SK-MEL-5 (cell line): ENCODE measurements at places on chromosomes 1 and 21. TPM values are rescaled to one million over a fixed set of nuclear protein-coding genes. Genes with fewer than 3 reads are reported as not detected.
A peak's percentile ranks its signal among the peaks of the same experiment; 100 is the strongest.

SOX13 gene
- 7.7 and 9.7 TPM in 2 replicates for total RNA-seq

UBXN10 gene
- 0.08 TPM in 1 of 2 replicates, not detected in the other for total RNA-seq

SMG5 gene
- total RNA-seq = 77.5 and 80.5 TPM in 2 replicates

ATP1A4 gene
- total RNA-seq = 0.11 TPM in 1 of 2 replicates, not detected in the other

SYCP1 gene
- total RNA-seq = not detected in 2 replicates

TDRD5 gene
- total RNA-seq = 0.05 and 0.21 TPM in 2 replicates

PLPP3 gene
- total RNA-seq = 26.5 and 26.7 TPM in 2 replicates

TFF2 gene
- not detected in 2 replicates for total RNA-seq

DNA sequence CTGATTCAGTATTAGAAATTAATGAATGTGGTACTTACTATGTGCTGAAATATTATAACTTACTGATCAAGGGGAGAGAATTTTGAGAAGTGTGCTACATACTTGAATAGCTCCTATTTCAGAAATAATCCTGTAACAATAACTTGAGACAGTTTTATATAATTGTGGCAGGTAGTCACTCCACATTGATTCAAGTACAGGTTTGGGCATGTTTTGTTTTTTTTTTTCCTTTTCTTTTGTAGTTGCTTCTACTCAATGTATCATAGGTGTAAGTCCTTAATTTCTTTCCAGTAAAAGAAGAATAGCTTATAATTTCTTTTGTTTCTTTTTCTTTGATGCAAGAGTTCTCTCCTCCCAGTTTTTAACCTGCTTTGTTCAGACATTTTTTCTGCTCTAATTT lies 86.1 kb upstream of the ADGRL2 start:
- DNase-seq = no peak

GRCh38 chr1:28644494-28644893 lies 1.6 kb upstream of the TAF12 start:
- DNase-seq = no peak

- DNase-seq = no peak
These were observed 51.7 kb downstream of the SNRPE start for GRCh38 chr1:203913073-203913521.

- DNase-seq = no peak
These were observed 23.3 kb downstream of the PARK7 start for GRCh38 chr1:7984811-7985210.

DNA sequence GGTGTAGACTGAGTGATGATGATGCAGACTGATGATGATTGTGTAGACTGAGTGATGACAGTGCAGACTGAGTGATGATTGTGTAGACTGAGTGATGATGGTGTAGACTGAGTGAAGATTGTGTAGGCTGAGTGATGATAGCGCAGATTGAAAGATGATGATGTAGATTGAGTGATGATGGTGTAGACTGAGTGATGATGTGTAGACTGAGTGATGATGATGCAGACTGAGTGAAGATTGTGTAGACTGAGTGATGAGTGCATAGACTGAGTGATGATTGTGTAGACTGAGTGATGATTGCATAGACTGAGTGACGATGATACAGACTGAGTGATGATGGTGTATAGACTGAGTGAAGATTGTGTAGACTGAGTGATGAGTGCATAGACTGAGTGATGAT lies 28.7 kb downstream of the FAM89A start:
- DNase-seq = no peak

- peak; percentile 95 for DNase-seq
These were observed 62.7 kb downstream of the PLPP3 start for GRCh38 chr1:56516539-56517252.

DNA sequence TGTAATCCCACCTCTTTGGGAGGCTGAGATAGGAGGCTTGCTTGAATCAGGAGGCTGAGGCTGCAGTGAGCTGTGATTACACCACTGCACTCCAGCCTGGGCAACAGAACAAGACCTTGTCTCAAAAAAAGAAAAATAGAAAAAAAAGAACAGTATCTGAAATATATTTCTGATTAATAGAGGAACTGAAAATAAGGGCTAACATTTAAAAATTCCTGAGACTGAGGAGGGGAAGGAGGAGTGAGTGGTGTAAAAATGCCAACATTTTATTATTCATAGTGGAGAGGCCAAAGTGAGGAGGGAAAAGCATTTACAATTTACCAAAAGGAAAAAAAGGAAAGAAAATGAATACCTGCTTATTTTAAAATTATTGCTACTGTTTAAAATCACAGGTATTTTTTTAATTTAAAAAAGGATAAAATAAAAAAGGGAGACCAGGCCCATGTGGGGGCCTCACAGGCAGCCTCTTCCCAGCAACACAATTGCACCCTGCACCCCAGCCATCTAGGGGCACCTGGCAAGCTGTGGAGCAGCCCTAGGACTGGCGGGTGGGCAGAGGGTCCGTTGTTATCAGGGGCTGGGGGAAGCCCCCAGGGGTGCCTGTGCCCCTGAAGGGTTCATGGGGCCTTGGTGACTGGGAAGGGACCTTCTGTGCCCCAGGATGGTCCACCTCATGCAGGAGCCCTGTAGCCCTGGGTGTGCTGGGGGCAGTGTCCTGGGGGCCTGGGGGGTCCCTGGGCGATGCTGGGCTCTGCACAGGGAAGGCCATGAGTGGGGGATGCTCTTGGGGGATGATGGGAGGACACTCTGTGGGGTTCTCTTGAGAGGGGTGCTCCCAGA lies 34.8 kb upstream of the ADARB1 start:
- no peak for DNase-seq

DNA sequence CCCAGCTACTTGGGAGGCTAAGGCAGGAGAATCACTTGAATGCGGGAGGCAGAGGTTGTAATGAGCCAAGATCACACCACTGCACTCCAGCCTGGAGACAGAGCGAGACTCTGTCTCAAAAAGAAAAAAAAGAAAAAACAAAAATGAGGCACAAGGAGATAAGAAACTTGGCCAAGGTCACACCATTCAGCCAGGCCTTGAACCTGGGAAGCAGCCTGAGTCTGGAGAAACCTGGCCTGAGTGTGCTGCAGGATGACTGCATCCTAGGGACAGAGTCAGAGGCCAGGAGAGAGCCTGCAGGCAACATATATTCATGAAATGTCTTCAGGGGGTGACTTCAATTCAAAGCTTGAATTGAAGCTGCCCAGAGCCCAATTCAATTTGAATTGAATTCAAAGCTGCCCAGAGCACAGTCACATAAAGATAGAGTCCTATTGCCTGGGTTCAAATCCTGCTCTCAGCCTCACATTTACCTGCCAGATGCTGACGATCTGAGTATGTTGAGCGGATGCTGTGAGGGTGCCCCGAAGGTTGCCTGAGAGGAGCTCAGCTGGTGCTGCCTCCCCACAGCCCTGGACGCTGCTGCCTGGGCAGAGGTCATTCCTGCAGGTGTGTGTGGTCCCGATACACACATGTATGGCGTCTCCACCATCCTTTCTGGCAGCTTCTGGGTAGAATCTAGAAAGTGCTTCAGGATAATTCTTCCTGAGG lies 307.7 kb downstream of the AJAP1 start:
- DNase-seq = no peak

GRCh38 chr1:185239861-185240260 lies 77.2 kb downstream of the IVNS1ABP start:
- peak; percentile 38 for DNase-seq

- peak; percentile 36 for DNase-seq
These were observed 2.0 kb upstream of the PERM1 start for GRCh38 chr1:983798-984475.

- DNase-seq = no peak
These were observed 95.8 kb downstream of the OBSCN start for GRCh38 chr1:228303596-228303995.

DNA sequence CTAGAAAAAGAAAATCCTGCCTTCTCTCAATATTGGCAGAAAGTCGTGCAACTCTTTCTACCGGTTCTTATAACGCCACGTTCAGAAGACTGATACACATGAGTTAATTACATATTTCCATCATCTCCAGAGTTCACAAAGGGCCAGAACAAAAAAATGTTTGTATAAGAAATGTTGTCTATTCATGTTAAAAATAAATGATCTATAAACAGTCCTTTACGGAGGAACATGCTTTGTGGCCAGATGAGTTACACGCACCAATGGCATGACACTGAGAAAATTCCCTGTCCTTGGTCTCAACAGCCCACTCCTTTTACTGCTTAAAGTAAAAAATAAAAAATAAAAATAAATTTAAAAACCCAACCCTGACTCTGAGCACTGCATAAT lies 29.5 kb downstream of the C2CD2 start:
- DNase-seq = no peak

- DNase-seq = no peak
These were observed 49.0 kb downstream of the LRRC53 start for GRCh38 chr1:74463333-74463988.

GRCh38 chr1:217881607-217882332 lies 250.6 kb downstream of the SPATA17 start:
- DNase-seq = peak; percentile 45

DNA sequence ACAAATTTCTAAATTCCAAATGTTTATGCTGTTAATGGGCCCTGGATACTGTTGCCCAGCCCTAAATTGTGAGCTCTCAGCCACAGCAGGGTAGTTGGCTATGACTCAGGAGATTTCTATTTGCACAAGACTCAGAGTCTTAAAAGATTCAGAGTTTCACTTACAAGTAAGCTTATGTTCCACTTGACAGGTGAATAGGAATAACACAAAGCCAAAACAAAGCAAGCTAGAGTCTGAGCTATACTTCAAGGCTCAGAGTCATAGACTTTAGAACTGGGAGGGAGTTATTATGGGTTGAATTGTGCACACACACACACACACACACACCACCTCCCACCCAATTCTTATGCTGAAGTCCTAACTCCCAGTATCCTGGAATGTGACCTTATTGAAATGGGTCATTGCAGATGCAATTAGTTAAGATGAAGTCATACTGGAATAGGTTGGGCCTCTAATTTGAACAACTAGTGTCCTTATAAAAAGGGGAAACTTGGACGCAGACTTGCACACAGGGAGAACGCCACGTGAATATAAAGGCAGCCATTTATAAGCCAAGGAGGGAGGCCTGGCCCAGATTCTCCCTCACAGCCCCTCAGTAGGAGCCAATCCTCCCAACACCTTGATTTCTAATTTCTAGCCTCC lies 30.2 kb downstream of the PRDX6 start:
- peak; percentile 17 for DNase-seq

GRCh38 chr21:32089766-32090165 lies 189.1 kb downstream of the MIS18A start:
- no peak for DNase-seq

- DNase-seq = no peak
These were observed 57.4 kb upstream of the QSOX1 start for GRCh38 chr1:180097326-180097605.

DNA sequence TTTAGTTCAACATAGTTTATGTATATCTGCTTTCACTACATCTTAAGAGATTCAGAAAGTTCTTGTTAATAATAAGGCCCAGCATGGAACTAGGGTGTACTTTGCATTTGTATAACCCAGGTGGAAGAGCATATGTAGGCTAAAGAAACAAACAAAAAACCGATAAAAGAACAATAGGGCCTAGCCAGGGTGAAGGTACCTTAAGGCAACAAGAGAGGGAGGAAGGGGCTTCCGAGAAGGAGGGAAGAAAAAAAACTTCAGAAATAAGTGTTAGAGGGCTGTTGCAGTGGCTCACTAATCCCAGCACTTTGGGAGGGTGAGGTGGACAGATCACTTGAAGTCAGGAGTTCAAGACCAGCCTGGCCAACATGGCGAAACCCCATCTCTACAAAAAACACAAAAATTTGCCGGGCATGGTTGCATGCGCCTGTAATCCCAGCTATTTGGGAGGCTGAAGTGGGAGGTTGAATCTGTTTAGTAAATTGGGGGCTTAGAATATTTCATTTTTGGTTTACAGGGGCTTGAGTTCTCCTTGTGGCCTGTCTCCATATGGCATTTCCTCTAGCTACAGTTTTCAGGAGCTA lies 4.7 kb upstream of the SPATA45 start:
- no peak for DNase-seq

- no peak for DNase-seq
These were observed 3.2 kb downstream of the B3GALNT2 start for GRCh38 chr1:235500971-235501540.

DNA sequence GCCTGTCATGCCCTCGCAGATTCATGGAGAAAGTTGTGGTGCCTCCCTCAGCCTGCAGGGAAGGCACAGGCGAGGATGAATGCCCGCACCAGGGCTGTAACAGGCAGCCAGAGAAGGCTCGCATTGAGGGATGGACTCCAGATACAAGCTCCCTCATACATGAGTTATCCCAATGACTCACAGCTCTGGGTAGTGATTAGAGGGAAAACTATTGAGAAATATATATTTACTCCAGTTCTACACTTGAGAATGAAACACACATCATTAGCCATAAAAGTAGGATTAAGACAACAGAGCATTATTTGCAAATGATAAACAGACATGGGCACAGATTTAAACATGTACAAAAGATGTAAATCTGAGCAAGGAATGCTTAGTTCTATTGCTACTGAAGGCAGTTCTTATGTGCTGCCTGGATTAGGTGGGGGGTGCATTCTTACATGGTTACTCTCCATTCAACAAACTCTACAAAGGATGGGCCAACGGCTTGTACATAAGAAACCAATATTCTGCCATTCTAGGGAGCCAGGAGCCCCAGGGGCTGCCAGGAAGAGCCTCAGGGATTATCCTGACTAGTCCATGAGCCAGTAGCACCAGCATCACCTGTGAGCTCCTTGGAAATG lies 97.9 kb downstream of the CSMD2 start:
- DNase-seq = no peak

DNA sequence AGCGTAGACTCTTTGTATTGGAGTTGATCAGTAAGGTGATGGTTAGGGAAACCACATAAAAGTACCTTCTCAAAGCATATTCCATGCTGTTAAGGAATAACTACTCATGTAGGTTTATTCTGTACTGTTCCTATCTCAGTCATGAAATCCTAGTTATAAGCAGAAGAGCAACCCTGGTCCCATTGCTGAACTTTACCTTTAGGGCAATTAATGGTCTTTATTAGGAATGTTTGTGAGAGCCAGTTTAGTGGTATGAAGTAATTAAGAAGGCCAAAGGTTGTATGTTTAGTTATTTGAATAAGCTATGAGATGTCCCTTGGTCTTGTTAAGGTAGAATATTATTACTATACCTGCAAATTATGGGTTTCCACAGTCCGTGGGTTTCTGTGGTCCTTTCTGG lies 44.0 kb downstream of the ACP6 start:
- no peak for DNase-seq

GRCh38 chr1:216881695-216882094 lies 158.5 kb upstream of the ESRRG start:
- no peak for DNase-seq

DNA sequence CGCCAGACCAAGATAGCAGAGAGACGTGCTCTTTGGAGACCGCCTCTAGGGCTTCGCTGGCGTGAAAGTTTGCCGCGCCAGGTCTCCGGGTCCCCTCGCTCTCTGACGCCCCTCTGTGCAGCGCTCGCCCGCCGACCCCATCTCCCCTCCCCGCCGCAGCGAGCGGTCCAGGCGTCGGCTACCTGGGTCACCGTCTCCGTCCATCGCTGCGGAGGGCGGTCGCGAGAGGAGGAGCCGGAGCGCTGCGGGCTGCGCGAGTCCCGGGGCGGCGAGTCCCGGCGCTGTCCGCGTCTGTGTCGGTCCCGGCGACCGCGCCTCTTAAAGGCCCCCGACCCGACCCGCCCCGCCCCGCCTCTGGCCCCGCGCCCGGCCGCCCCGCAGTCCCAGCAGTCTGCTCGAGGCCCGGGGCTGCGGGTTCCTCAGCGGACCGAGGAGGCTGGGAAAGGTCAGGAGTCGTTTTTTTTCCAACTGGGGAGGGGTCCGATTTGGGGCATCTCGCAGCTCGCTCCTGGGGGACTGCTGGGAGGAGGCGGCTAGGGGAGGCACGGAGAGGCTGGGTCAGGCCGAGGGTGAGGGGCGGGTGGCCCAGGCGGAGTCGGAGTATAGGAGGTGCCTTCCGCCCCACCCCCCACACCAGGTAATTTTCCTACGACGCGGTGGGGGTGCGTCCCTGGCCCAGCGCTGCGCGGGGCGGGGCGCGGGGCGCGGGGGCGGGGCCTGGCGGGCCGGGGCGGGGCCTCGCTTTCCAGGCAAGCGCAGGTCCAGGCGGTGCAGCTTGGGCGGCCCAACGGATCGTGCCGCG lies at the start of the genes FBXO2 and FBXO44:
TSS of gene FBXO2 (minus strand) at position 293 of the 802 bp plus-strand sequence. CDS start at position 204, 89 bp downstream.
TSS of gene FBXO44 (plus strand) at position 741 of the 802 bp plus-strand sequence. CDS start 959 bp downstream, outside the sequence.
- DNase-seq = no peak
